ENCODE measurements at places on chromosomes 11 and 22. TPM values are rescaled to one million over a fixed set of nuclear protein-coding genes. Genes with fewer than 3 reads are reported as not detected.

DNA sequence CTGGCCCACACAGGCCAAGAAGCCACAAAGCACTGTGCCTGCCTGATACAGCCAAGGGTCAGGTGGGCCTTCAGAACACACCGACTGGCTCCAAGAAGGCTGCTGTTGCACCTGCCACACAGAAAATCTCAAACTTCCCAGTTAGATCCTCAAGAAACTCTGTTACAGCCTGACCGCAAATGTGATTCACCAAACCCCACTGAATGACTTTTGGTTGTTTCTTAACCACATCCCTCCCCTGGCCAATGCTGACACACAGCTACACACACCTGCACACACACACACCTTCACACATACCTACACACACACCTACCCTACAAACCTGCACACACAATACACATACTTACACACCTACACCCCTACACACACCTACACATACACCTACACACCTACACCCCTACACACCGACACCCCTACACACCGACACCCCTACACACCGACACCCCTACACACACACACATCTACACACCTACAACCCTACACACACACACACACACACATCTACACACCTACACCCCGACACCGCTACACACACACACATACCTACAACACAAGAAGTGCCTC is 31.5 kb downstream of the CDKN1C start:
- no peak for DNase-seq

DNA sequence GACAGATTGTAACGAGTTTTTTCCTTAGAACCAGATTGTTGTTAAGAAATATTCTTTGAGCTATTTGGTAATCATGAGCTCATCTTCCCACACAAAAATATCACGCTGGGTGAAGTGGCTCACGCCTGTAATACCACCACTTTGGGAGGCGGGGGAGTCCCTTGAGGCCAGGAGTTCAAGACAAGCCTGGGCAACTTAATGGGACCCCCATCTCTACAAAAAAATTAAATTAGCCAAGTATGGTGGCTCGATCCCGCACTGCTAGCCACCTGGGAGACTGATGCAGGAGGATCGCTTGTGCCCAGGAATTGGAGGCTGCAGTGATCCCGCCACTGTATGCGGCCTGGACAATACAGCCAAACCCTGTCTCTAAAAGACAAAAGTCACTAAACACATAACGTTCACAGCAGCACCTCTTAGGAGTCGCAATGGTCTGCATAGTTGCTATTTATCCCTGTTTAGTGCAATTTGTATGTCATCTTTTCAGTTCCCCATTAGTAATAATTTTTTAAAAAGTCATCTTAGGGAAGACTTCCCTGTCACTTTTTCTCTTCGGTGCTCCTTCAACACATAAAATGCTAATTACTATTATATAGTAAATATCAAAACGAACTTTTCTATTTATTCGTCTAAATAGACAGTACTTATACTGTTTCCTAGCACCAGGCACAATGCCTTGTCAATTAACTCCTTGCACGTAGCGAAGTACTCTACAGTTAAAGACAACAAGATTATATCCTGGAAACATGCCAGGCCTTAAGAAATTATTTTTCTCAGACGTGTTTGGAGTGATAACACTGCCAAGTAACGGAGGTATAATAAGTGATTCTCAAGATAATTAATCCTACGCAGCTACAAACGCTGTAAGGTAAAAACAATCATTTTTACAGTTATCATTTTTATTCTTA is 1.1 kb downstream of the ST13 start:
- DNase-seq = no peak

The CNIH2 gene
- 12.2 TPM for total RNA-seq

GRCh38 chr11:134576286-134576685 is 164.2 kb upstream of the B3GAT1 start:
- no peak for DNase-seq

Data from astrocyte (in vitro differentiated cells and primary cell).